ENCODE measurements at places on chromosomes 5 and 9.

DNA sequence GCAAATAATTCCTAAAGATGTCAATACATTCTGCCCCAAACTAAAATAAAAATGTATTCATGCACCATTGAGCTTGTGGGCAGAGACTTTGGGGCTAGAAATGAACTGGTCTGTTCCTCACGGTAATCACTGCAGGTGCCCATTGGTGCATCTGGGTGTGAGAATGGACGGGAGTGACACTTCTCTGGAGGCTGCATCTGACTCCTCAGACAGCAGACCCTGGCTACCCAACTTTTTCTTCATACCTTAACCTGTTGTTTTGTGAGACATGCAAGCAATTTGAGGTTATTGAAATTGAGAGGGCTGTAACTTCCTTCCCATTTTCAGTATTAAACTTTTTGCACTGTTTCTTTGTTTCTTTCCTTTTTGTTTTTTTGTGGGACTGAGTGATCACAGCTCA, 333.4 kb downstream of the ICE1 start:
- DNase-seq = no peak

- no peak for DNase-seq
Measured at GRCh38 chr5:114407783-114408182, 45.9 kb downstream of the KCNN2 start.

- no peak for DNase-seq
Measured at GRCh38 chr5:156534085-156534484, 207.1 kb downstream of the SGCD start.

DNA sequence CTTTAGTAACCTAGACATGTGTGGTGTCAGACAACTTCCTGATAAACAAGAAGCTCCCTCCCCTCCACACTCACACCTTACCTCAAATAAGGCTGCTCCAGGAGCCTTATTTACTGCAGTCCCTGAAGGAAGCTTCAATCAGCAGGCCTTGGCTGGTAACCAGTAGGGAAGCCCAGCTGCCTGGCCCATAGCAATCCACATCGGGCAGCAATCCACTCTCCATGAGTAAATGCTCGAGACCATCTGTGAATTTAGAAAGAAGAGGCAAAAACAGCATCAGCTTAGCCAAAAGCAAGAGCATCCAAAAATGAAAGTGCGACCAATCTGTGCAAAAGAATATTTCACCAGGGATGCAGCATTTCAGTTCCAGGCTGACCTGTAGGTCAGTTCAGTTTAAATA, 213.3 kb upstream of the TUSC1 start:
- DNase-seq = no peak

- no peak for DNase-seq
Measured at GRCh38 chr5:181173420-181174342, 26.3 kb downstream of the OR2V2 start.

GRCh38 chr5:145479857-145480256, 355.3 kb downstream of the PRELID2 start:
- DNase-seq = no peak
